Activated CD8-positive, alpha-beta T cell treated with anti-CD3 and anti-CD28 coated beads, Interleukin-2, amount 10 ng/mL, durations not matched to agents 7 days and 5 days (primary cell): ENCODE measurements at places on chromosomes 3 and 15.

DNA sequence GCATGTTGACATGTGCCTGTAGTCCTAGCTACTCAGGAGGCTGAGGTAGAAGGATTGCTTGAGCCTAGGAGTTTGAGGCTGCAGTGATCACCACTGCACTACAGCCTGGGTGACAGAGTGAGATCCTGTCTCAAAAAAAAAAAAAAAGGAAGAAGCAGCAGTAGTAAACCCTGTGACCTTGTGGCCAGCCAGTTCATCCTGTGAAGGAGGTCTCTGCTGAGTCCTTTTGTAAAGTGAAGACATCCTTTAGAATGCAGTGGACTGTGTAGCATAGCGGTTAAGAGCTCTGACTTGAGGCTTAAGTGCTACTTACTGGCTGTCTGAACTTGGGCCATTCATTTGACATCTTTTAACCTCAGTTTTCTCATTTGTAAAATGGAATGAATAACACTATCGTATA is 8.3 kb downstream of the EXOSC7 start:
- DNase-seq, result peak; percentile 64

GRCh38 chr3:28348629-28349468 is at the start of the genes AZI2 and ZCWPW2:
TSS of gene AZI2 (minus strand) at chr3:28348824. CDS start at chr3:28340617, 8,207 bp downstream.
TSS of gene ZCWPW2 (plus strand) at chr3:28348721. CDS start at chr3:28413069, 64,348 bp downstream.
- DNase-seq, result peak; percentile 95

GRCh38 chr15:60460931-60461330 is 18.0 kb downstream of the ICE2 start:
- DNase-seq, result no peak

DNA sequence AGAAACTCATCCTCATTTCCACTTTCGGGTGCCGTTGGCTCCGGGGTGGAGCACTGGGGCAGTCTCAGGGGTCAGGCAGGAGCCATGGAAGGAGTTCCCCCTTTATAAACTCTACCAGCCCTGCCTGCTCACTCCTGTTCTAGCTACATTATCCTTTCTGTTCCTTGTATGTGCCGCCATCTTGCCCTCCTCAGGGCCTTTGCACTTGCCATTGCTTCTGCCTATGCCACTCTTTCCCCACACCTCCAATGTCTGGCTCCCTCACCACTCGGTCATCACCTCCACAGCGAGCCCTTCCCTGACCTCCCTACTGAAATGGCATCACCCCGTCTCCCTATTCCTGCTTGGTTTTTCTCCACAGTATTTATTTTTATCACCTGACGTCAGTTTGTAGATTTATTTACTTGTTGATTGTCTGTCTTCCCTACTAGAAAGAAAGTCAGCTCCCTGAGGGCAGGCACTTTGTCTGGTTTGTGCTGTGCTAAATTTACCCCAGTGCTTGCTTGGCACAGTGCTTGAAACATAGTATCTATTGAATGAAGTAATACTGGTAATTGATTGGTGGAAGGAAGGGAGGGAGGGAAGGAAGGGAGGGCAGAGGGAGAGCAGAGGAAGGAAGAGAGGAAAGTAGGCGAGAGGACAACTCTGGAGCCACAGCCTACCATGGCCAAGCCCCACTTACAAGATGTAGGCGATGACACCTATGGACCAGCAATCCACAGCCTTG is 8.8 kb downstream of the CAMK1 start:
- no peak for DNase-seq

GRCh38 chr3:13013566-13013965 is 59.7 kb downstream of the IQSEC1 start:
- no peak for DNase-seq

DNA sequence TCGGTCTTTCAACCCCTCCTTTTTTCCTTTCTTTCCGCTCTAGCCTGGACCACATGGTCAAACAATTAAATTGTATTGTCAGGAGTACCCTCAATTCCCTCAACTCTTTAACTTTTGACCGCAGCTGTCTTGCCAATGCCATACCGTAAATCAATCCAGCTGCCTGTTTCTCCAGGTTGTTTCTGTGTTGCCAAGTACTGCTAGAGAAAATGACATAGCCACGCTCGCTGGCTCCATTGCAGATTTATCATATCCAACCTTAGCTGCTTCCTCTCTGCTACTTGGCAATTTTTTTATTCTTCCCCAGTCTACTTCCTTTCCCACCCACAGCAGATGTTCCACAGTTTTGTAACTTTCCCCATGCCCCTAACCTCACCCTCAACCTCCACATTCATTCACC is 60.0 kb downstream of the ZNF385D start:
- DNase-seq, result no peak

- DNase-seq, result no peak
These were observed 10.6 kb downstream of the ALDH1A3 start for GRCh38 chr15:100890051-100890720.

GRCh38 chr3:115512565-115513415 is 110.5 kb upstream of the GAP43 start:
- DNase-seq, result peak; percentile 24
